ENCODE measurements at places on chromosomes 11 and 22. TPM values are rescaled to one million over a fixed set of nuclear protein-coding genes. Genes with fewer than 3 reads are reported as not detected.

Gene DGCR2
- 59.8 TPM for total RNA-seq

Gene MCHR1
- total RNA-seq, result not detected

Gene HMGXB4
- total RNA-seq, result 19.2 TPM

Gene OR8G1
- not detected for total RNA-seq

Gene GPR83
- total RNA-seq, result not detected

Gene TRIM34
- total RNA-seq, result 3.3 TPM

GRCh38 chr11:134359646-134360045 lies 27.9 kb downstream of the GLB1L2 start:
- H3K36me3 ChIP-seq, result no peaks in the 10 kb centered on the region
- peaks cover 7% of the 10 kb centered on the region for H3K4me1 ChIP-seq
- no peaks in the 10 kb centered on the region for H3K27me3 ChIP-seq
- no peak for DNase-seq

GRCh38 chr22:39622881-39623367 lies 52.4 kb downstream of the CACNA1I start:
- no peak overlapping the region for H3K27ac ChIP-seq
- peaks cover 50% of the 10 kb centered on the region for H3K27me3 ChIP-seq
- H3K4me1 ChIP-seq, result no peaks in the 10 kb centered on the region
- H3K4me3 ChIP-seq, result no peak overlapping the region
- DNase-seq, result peak; percentile 51

DNA sequence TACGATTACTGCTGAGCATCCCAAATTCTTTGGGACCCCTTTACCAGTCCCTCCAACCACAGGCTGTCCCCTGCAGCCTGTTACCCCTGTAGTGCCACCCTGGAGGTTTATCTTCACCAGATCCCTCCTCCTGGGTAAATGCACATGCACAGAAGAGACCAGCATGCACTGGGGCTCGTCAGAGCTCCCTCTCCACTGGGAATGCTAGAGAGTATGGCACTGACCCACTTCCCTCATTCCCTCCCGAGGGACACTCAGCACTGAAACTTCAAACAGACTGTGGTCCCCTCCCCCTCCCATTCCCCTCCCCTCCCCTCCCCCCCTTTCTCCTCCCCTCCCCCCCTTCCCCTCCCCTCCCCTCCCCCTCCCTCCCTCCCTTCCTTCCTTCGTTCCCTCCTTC lies 49.1 kb downstream of the C11orf91 start:
- no peak overlapping the region for H3K27ac ChIP-seq
- no peaks in the 10 kb centered on the region for H3K4me1 ChIP-seq
- H3K4me3 ChIP-seq, result no peak overlapping the region
- no peak for DNase-seq
- no peaks in the 10 kb centered on the region for H3K36me3 ChIP-seq
- no peaks in the 10 kb centered on the region for H3K27me3 ChIP-seq

- H3K27ac ChIP-seq, result no peak overlapping the region
- no peaks in the 10 kb centered on the region for H3K27me3 ChIP-seq
- H3K36me3 ChIP-seq, result no peaks in the 10 kb centered on the region
- peaks cover 4% of the 10 kb centered on the region for H3K4me1 ChIP-seq
- no peak overlapping the region for H3K4me3 ChIP-seq
- no peak for DNase-seq
Observed at GRCh38 chr22:22366537-22366936, 122.0 kb downstream of the VPREB1 start.

- no peaks in the 10 kb centered on the region for H3K36me3 ChIP-seq
- no peak overlapping the region for H3K27ac ChIP-seq
- H3K4me3 ChIP-seq, result no peak overlapping the region
- H3K4me1 ChIP-seq, result no peaks in the 10 kb centered on the region
- H3K27me3 ChIP-seq, result no peaks in the 10 kb centered on the region
Observed at GRCh38 chr11:28793282-28793738, 685.1 kb downstream of the METTL15 start.

- no peaks in the 10 kb centered on the region for H3K27me3 ChIP-seq
- H3K4me1 ChIP-seq, result no peaks in the 10 kb centered on the region
- DNase-seq, result no peak
- no peak overlapping the region for H3K4me3 ChIP-seq
- no peak overlapping the region for H3K27ac ChIP-seq
Observed at GRCh38 chr11:24543771-24544170, 46.9 kb downstream of the LUZP2 start.

DNA sequence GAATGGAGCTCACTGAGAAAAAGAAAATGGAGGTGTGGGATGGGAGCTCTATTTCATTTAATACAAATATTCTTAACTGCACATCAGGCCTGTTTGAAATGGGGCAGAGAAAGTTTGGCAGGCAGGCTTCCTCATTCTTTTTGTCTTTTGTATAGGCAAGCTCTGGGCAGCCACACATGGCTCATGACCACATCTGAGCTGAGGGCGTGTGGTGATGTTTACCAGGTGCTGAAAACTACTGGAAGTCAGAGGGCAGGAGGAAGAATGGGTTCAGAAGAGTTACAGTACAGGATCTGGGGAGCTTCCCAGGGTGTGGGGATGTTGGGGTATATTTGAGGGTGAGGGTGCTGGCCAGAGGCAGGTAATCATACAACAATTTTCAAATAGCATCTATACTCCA lies 66.3 kb upstream of the NAV2 start:
- no peaks in the 10 kb centered on the region for H3K27me3 ChIP-seq
- H3K4me3 ChIP-seq, result no peak overlapping the region
- no peak for DNase-seq
- no peaks in the 10 kb centered on the region for H3K36me3 ChIP-seq

DNA sequence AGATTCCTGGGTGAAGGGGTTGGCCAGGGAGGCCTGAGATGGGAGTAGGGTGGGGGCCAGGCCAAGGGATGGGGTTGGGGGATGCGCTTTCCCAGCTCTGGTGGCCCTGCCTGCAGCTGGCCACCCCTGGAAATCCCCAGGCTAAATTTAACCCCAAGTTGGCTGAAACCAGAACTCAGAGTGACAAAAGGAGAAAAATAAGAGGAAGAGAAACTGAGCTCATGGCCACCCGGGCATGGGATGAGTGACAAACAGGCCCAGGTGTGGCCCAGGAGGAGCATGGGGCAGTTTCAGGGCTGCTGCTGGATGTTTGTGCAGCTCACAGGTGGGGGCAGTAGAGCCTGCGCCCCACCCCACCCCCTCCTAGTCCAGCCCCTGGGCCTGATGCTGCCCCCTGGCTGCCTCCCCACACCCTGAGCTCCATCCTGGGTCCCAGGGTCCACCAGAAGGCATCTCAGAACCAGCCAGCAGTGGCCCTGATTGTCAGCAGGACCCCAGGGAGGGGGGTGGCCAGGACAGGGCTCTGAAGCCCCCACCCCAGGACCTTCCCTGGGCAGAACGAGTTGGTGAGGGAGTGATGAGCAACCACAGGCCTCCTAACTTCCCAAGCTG lies 48.0 kb downstream of the IGLL5 start:
- no peaks in the 10 kb centered on the region for H3K4me1 ChIP-seq
- H3K4me3 ChIP-seq, result no peak overlapping the region
- no peak overlapping the region for H3K27ac ChIP-seq
- H3K27me3 ChIP-seq, result no peaks in the 10 kb centered on the region
- no peak for DNase-seq

DNA sequence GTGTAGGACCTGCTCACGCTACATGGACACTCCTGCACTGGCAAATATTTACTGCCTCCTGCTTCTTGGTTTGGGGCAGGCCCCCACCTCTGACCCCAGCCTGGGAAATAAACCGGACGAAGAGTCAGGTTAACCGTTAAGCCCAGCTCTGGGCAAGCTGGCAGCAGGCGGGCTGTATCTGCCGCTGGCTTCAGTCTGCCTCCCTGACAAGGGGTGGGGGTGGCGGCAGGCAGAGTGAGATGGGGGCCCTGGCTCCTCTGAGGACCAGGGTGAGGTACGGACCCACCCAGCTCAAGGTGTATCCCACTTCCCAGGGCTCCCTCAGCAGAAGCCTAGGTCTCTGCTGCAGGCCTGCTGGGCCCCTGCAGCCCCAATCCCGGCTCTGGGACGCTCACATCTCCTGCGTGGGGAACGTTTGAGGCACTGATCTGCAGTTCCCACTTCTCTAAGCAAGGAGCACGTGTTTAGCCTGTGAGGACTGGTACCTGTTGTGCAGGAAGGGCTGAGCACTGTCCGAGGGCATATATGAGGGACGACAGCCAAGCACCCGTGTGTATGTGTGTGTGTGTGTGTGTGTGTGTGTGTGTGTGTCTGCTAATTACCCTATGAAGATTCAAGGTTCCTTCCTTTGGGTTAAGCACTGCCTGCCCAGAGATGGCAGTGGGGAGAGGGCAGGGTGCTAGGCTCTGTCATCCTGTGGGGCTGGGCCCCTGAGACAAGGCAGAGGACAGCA lies 1.1 kb upstream of the LRRC75B start:
- H3K36me3 ChIP-seq, result no peaks in the 10 kb centered on the region
- no peaks in the 10 kb centered on the region for H3K27me3 ChIP-seq
- H3K4me3 ChIP-seq, result no peak overlapping the region
- peak overlapping the region; percentile 86 for H3K27ac ChIP-seq
- H3K4me1 ChIP-seq, result peaks cover 29% of the 10 kb centered on the region

DNA sequence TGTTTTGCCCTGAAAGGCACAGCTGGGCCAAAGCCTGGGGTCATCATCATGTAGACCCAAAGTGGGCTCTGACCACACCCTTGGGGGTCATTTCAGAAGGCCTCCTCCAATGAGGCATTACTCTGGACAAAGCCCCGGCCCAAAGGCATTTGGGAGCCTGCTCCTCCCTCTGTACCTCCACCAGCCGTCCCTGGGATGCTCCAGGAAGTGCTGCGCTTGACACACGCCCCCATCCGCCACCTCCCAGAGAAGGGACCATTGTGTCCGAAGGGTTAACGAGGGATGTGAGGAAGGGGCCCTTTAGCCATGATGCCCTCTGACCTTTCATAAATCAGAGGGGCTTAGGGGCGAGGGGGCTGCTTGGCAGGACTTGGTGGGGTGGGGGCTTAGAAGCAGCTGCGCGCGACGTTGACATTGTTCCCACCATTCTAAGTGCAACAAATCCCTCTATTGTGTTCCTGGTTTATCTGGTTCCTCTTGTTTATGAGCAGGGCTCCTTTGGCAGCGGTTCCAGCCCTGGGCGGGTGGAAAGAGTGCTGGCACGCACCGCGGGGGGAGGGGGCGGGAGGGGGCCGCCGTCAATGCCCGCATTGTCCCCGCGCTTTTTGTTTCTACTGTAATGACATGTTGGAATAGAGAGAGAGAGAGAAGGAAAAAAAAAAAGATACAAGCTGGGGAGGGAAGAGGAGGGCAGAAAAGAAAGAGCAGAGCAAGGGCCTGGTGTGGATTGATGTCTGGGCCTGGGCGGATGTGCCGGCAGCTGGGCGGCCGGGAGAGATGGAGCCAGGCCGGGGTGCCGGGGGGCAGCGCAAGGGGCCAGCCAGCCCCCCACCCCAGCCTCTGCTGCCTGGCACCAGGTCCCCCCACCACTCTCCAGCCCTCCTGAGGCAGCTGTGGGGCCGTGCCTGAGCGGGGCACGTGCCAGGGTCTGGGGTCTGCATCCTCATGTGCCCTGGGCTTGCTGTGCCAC lies 32.1 kb upstream of the SOX10 start:
- DNase-seq, result peak; percentile 59
- peaks cover 55% of the 10 kb centered on the region for H3K4me1 ChIP-seq
- H3K27ac ChIP-seq, result peak overlapping the region; percentile 96
- peaks cover 3% of the 10 kb centered on the region for H3K36me3 ChIP-seq

GRCh38 chr11:19978668-19979518 lies 181.4 kb downstream of the DBX1 start:
- H3K36me3 ChIP-seq, result no peaks in the 10 kb centered on the region
- H3K4me1 ChIP-seq, result no peaks in the 10 kb centered on the region
- H3K27ac ChIP-seq, result no peak overlapping the region

DNA sequence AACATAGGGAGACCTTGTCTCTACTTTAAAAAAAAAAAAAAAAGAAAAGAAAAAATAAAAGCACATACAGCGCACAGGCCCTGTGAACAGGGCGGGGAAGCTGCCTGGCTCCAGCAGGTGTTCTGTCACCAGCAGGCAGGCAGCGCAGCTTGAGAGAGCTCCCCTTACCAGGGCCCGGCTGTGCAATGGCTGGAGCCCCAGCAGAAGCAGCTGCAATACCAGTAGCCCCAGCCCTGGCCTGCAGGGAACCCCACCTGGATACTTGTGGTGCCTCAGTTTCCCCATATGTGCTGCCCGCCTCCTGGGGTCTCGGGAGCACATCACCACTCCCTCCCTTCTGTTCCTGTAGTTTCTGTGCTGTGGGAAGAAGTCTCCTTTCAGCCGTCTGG lies 12.3 kb downstream of the TSPAN32 start:
- H3K27ac ChIP-seq, result peak overlapping the region; percentile 96
- H3K27me3 ChIP-seq, result no peaks in the 10 kb centered on the region
- DNase-seq, result no peak
- no peaks in the 10 kb centered on the region for H3K36me3 ChIP-seq
